Large intestine (tissue), 12 donors: ENCODE measurements at places on chromosomes 3 and 15. TPM values are rescaled to one million over a fixed set of nuclear protein-coding genes. Genes with fewer than 3 reads are reported as not detected.

DNA sequence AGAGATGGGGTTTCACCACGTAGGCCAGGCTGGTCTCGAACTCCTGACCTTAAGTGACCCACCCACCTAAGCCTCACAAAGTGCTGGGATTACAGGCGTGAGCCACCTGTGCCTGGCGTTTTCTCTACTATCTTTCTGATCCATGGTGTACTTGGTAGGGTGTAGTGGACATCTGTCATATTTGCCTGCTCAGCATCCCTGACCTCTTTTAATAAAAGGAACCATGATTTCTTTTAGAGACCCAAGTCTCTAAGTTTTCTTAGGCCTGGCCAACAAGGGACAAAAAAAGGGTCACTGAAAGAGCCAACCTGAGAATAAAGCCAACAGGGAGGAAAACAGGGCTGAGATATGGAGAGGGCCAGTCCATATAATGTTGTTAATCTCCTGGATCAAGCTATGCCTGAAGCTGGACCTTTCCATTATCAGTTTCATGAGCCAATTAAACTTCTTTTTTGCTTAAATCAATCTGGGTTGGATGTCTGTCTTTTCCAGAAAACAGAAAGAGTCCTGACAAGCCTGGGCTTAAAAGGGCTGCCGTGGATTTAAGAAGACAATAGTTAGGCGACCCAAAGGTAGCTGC is 48.1 kb upstream of the PGPEP1L start:
- DNase-seq = no peak

DNA sequence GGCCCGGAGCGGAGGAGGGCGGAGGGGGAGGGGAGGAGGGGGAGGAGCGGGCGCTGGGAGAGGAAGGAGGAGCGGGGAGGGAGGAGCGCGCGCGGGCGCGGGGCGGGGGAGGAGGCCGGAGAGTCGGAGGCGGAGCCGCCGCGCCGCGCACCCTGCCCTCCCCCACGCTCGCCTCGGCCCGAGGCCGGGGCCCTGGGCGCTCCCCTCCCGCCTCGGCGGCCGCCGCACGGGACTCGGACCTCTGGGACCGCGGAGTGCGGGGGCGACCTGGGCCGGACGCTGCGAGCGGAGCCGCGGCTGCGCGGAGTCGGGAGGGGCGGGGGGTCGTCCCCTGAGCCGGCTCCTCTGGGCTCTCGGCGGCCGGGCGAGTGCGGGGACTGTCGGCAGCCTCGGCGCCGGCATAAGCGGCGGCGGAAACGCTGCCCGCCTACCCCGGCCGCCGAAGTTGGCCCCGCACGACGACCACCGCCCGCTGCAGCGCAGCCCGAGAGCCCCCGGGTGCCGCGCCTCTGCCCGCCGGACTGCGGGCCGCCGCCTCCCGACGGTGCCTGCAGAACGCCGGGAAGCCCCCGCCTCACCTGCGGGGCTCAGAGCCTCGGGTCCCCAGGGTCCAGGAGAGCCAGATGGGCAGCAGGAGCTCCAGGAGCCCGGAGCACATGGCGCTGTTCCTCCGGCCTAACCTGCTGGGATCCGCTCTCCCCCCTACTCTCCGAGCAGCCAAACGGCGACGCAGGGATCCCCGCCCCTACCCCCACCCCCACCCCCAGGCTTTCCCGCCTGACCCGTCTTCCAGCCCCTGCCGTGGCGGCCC is 406 bp upstream of the GABRB3 start:
- peak; percentile 21 for DNase-seq

DNA sequence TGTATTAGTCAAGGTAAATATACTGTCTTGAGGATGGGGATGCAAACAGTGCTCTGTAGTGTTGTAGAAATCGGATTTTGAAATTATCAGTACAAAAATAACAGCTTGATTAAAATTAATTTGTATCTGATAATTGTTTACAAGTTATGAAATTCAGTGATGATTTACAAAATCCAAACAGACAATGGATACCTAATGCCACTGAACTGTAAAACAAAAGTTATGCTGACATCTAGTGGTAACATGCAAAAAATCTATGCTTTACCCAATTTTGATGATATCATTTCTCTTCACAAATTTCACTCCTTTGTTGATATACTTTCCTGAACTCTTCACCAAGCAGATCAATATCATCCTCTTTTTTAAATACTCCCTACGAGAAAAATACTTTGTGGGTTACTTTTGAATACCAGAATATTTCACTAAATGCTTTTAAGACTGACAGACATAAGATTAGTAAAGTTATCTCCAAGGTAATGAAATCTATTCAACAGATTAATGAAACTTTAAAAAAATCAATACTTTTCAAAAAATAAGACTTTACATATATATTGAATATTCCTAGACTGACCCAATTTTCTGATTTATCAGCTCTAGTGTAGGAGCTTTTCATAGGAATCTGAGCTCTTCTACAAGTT is 36.0 kb downstream of the MNS1 start:
- peak; percentile 16 for DNase-seq

- DNase-seq = no peak
Observed at GRCh38 chr3:77147836-77148578, 108.1 kb downstream of the ROBO2 start.

GRCh38 chr3:29642393-29643033 is 361.6 kb downstream of the RBMS3 start:
- no peak for DNase-seq

DNA sequence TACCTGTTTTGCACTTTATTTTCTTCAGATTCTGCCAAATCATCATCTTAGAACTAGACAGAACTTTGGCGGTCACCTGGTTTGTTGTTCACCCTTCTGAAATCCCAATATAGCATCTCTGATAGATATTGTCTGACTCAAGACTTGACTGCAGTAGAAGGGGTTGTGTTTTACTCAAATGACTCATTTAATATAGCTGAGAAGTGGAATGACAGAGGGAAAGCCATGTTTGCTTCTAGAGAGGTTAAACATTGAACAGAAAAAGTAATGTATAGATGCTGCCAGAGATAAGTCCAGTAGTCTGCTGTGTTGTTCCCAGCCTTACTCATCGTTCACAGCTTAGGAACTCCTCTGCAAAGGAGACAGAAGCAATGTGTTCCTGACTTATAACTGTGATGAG is 402.0 kb downstream of the AGBL1 start:
- no peak for DNase-seq

Gene SCAANT1
- 1.8 TPM for polyA plus RNA-seq

Gene SKIC8
- 65.9 TPM for polyA plus RNA-seq

Gene CP
- 0.57 TPM for polyA plus RNA-seq

Gene STRA6
- polyA plus RNA-seq = 22.2 TPM
